Fibroblast of skin of scalp (primary cell): ENCODE measurements at places on chromosomes 2 and 18.

DNA sequence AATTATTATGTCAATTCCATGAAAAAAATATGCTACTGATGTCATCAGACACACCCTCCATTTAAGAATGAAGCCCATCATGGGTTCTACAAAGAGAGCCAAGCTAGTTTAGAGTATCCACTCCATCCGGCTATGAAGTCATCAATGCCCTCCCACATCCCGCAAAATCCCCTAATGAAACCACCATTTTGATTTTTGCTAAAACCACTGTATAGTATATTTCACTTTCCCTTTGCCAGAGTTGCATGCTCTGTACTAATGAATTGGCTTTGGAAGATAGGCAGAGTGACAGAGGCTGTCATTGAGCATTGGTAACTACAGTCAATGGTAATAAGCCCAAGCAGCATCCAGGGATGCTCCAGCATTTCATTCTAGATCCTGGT, 118.6 kb downstream of the ANKRD44 start:
- no peak for DNase-seq

DNA sequence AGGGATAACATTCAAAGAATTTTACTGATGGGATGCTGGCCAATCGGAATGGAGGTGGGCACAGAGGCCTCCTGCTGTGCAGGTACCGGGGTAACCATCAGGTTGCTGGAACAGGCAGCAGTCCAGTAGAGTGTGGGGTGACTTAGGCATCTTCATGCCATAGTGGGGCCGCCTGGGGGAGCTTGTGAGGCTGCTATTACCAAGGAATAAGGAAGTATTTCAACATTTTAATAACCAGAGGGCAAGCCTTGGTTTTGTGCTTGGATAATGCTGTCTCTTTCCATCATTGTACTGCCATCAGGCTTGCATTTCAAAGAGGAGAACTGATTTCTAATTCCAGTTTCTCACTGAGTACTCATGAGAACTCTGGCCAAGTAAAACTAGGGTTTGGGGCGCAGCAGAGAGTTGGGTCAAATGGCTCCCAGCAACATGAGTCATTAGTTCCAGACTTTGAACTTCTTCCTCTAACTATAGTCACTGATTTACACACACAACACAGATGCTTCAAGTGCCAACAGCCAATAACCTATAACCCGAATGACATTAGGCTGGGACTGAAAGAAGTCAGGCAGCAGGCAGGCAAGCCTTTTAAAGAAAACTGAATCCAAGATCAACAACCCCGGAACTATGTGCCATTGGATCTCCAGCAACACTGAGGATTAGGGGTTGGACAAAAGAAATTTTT, 56.1 kb upstream of the FHL2 start:
- peak; percentile 82 for DNase-seq

DNA sequence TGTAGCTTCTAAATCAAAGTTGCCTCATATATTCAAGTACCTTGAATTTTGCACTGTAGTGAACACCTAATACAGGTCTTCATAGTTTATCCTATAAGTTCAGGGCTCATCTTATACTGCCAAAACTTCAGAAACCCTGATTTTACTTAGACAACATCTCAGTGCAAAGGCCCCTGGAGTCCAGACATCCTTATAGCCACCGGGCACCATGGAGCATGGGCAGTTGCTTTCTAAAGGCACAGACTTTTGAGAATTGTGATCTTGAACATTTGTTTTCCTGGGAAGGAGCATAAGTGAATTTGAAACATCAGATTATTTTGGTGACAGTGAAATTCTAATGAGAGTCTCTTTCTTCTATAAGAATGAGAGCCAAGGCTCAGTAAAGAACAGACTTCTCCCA, 292.3 kb downstream of the CYRIA start:
- DNase-seq, result no peak

GRCh38 chr18:79517341-79517740, 121.6 kb downstream of the NFATC1 start:
- no peak for DNase-seq

- no peak for DNase-seq
These were observed 110.3 kb downstream of the PXDN start for GRCh38 chr2:1633936-1634587.

GRCh38 chr18:37270038-37270665, 295.4 kb downstream of the CELF4 start:
- peak; percentile 62 for DNase-seq

DNA sequence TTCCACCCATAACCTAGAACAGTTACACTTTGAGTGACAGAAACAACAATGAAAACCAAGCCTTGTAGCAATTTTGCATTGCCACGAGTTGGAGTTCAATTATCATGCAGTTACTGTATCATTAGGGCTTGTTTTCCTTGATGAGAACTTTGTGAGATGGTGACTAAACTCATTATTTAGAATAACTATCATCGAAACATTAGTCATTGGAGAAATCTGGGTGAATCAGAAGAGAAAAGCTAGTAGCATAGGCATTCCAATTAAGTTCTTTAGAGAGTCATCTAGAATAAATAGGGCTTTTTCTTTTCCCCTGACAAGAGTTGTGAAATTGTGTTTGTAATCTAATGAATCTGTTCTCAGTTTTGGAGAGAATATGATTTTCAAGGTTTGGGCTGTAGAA, 122.8 kb upstream of the DOCK10 start:
- peak; percentile 39 for DNase-seq

DNA sequence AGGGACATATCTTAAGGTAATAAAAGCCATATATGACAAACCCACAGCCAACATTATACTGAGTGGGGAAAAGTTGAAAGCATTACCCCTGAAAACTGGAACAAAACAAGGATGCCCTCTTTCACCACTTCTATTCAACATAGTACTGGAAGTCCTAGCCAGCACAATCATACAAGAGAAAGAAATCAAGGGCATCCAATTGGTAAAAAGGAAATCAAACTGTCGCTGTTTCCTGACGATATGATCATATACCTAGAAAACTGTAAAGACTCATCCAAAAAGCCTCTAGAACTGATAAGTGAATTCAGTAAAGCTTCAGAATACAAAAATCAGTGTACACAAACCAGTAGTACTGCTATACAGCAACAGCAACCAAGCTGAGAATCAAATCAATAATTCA, 53.8 kb upstream of the PSME4 start:
- no peak for DNase-seq

GRCh38 chr2:172986040-172986439, 89.6 kb upstream of the MAP3K20 start:
- no peak for DNase-seq
